ENCODE measurements at places on chromosomes 2 and 18.

GRCh38 chr18:11070593-11070992, 78.8 kb downstream of the PIEZO2 start:
- no peak for DNase-seq

DNA sequence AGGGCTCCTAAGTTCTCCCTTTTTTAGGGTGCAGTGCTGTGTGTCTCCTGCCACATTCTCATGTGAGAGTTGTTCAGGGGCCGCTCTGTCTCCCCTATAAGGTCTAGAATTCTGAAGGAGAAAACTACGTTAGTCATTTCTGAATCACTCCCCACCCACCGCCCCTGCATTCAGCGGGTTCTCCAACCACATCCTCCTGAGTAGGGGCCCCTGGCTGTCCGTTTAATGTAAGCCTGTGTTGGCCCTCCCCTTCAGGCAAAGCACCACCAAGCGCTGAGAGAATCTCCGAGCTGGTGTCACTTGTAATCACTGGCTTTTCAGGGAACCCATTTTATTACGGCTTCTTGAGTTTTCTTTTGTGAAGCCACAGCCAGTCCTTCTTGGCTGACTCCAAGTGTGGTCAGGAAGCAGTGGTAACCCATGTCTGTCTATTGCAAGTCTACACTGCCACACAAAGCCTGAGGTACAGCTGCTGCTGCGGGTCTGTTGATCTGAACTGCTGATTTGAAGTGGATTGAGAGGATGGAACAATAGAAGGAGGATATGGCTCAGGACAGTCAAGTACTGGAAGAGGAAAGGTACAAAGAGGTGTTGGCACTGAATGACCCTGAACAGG, 16.9 kb downstream of the LCT start:
- DNase-seq: no peak

DNA sequence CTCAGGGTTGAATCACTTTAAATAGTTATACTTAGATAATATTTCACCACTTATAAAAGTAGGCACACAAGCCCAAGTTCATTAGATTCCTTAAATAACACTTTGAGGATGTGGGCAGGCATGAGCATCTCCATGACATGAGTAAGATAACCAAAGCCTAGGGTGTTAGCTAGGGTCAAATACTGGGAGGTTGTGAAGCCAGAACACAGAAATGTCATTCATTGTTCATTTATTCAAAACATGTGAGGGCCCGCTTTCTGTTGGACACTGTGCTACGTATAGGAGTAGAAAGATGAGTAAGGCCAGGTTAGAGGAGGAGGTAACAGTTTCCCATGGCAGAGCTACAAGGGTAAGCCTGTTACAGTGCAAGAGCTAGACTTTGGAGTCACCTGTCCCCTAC, 93.5 kb upstream of the NEDD4L start:
- DNase-seq: no peak

- DNase-seq: no peak
These were observed 35.4 kb downstream of the PREPL start for GRCh38 chr2:44325897-44326296.

- no peak for DNase-seq
These were observed 20.9 kb upstream of the AGFG1 start for GRCh38 chr2:227450926-227451654.

GRCh38 chr2:239049421-239050251, 201.8 kb downstream of the TWIST2 start:
- no peak for DNase-seq

DNA sequence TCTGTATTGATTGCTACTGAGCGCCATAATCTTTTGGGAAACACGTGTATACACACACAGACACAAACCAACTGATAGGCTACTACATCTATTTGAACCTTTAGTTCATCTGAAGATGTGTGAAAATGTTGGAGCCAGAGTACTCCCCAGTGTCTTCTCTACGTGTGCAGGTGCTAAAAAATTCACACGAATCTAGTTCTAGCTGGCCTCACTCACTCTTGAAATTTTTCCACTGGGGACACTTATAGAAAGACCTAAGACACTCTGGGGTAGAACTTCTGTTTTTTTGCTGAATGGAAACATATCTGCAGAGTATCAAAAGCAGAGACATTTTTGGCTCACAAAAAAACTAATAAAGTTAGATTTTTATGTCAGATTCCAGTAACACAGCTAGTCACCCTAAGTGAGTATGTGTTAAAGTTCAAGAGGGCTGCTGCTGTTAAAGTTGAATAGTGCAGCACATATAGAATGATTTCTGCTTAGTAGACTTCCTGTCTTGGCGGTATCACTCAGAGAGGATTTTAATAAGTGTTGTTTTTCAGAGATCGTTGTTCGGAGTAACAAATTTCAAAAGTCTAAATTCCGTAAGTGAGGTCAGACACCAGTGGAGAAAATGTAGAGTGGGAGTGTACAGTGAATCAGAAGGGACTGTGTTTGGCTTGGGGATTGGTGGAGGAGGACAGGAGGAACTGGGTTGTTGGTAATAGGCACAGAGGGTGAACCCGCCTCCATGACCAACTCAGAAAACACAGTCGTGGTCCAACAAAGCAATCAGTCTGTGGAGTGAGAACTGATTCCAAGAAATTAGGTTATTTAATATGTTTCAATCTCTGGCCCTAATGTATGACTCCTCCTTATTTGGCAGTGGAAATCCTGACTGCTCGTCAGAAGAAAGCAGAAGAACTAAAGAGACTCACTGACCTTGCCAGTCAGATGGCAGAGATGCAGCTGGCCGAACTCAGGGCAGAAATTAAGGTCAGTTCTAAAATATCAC, 43.1 kb downstream of the KCTD18 start:
- no peak for DNase-seq
